ENCODE measurements at places on chromosomes 4 and X.

DNA sequence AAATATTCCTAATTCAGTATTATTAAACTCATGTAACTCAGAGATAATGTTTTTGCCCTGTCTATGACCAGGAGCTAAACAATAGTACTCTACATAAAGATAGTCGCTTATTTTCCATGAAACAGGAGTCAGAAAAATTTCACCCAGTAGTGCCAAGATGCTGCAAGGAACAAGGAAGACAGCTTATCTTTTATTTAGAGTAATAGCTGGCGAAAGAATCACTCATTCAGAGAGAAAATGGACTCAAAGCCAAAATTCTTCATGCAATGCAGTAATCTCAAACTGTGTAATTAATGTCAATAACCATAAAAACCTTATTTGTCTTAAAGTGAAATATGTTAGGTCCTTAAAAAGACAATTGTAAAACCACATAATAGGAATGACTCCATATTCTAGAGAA, 477.8 kb downstream of the ANKRD50 start:
- DNase-seq = no peak

DNA sequence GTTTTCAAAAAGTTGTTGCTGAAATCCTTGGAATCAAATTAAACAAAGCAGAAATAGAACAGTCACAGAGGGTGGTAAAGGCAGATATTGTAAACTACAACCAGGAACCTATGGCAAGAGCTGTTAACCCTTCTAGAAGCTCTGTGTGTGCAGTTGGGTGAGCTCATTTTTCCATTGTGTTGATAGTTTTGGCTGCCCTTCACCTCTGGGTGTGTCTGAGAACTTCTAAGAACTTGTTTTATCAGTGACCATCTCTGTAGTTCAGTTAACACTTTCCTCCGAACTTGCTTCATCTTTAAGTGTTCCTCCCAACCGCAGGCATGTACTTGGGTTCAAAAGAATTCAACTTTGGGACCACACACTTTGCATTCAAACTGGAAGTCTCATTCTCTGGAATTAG, 32.7 kb downstream of the RBMX start:
- no peak for DNase-seq

DNA sequence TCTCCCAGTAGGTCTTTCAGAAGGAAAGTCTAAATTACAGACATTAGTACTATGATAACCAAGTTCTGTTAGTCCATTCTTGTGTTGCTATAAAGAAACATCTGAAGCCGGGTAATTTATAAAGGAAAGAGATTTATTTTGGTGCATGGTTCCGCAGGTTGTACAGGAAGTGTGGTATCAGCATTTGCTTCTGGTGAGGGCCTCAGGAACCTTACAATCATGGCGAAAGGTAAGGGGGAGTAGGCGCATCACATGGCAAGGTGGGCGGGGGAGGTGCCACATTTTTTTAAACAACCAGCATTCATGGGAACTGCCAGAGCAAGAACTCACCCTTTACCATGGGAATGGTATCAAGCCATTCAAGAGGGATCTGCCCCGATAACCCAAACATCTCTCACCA, 26.2 kb upstream of the USP46 start:
- no peak for DNase-seq

GRCh38 chr4:138702190-138702824, 313.3 kb upstream of the NOCT start:
- DNase-seq = no peak

GRCh38 chr4:149398993-149399392, 416.6 kb downstream of the IQCM start:
- DNase-seq = no peak
